ENCODE measurements at places on chromosomes 4 and X. TPM values are rescaled to one million over a fixed set of nuclear protein-coding genes. Genes with fewer than 3 reads are reported as not detected.

DNA sequence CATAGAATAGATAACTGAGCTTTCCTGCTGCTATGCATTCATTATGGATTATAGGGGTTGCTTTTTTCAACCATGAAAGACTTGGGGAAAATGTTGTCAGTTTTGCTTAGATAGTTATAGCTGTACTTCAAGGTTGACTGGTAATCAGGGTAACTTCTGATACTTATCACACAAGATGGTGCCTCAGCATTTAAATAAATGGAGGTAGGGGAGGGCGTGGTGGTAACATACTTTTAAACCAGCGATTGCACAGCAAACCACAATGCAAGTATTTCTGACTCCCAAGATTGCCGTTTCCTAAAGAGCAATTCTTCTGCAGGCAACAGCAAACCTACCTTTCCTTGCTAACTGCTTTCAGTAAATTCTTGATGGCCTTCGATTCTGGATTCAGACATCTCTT is 1.3 kb downstream of the CXCL10 start:
- no peak overlapping the region for H3K4me3 ChIP-seq
- H3K27me3 ChIP-seq, result no peaks in the 10 kb centered on the region
- H3K4me1 ChIP-seq, result no peaks in the 10 kb centered on the region
- H3K36me3 ChIP-seq, result no peaks in the 10 kb centered on the region
- DNase-seq, result no peak

Gene TRAM1L1
- total RNA-seq, result 7.7 TPM

- DNase-seq, result no peak
- no peaks in the 10 kb centered on the region for H3K36me3 ChIP-seq
- H3K4me3 ChIP-seq, result no peak overlapping the region
Observed at GRCh38 chr4:72352711-72353110, 216.3 kb downstream of the ADAMTS3 start.

DNA sequence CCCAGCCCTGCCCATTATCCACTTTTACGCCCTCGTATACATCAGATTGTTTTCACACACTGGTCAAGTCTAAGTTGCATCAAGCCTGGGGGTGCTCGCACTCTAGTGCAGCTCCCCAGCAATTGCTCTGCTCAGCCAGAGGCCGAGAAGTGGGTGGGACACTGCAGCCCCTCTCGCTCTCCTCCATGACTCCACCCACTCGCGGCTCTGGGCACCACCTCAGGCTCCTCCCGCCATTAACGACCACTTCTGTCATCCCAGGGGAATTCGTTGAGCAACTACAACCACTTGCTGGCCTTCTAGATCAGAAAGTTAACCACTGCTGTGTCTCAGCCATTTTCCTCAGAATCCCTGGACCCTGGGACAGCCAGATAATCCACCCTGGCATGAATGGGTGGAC is 53.6 kb downstream of the ETNPPL start:
- no peak overlapping the region for H3K27ac ChIP-seq
- no peak for DNase-seq
- H3K4me3 ChIP-seq, result no peak overlapping the region
- H3K27me3 ChIP-seq, result no peaks in the 10 kb centered on the region
- no peaks in the 10 kb centered on the region for H3K36me3 ChIP-seq
- H3K4me1 ChIP-seq, result no peaks in the 10 kb centered on the region

- H3K4me1 ChIP-seq, result peaks cover 13% of the 10 kb centered on the region
- H3K4me3 ChIP-seq, result no peak overlapping the region
- H3K27me3 ChIP-seq, result no peaks in the 10 kb centered on the region
- DNase-seq, result no peak
- H3K36me3 ChIP-seq, result no peaks in the 10 kb centered on the region
Observed at GRCh38 chr4:83358410-83358809, 23.8 kb upstream of the HPSE start.

DNA sequence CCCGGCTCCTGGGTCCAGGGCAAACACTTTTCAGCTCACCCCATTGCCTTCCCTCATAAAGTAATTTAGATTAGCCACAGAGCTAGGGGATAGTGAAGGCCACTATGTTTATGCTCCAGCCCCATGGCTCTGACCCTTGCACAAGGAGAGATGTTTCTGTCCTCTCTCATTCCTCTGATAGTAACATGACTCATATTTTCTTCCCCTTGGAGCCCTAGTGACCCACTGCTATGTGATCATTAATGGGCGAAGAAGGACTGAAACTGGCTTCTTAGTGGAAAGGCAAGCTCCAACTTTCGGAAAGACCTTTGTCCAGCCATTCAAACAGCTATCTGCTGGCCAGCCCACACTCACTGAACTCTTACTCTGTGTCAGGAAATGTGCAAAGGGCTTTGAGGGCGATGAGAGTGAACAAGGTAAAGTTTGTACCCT is 12.3 kb downstream of the CLDN2 start:
- no peaks in the 10 kb centered on the region for H3K36me3 ChIP-seq
- H3K27ac ChIP-seq, result no peak overlapping the region
- no peak for DNase-seq
- H3K27me3 ChIP-seq, result no peaks in the 10 kb centered on the region
- H3K4me3 ChIP-seq, result no peak overlapping the region

DNA sequence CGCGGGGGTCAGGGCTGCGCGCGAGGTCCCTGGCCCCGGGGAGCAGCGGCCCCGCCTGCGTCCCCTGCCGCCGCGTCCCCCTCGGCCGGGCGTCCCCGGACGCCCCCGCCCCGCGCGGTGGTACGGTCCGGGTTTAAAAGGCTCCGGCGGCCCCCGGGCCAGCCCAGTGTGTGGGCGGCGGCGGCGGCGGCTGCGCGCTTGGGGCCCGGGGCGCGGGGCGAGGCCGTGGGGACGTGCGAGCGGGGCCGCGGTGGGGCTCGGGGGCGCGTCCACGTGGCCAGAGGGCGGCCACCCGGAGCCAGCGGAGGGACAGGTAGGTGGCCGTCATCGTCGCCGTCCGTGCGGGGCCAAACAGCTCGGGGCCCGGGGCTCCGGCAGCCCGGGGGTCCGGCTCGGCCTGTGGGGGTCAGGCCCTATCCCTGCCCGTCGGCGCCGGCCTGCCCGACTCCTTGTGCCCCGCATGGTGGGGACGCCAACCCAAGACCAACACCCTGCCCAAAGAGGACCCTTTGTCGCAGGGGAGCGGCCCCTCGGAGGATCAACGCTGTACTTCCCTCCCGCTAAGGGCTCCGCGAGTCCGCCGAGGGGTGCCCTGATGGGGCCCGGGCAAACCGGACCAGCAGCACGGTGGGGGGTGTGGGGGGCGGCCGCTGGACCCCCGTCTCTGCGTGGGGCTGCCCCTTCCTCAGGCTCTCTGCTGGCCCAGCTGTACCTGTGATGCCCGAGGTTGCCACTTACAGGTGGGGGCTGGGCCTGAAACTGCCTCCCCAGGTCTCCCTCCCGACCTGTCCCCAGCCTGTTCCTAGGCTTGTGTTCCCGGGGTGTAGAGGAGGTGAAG is at the start of gene PLXNA3:
TSS of gene PLXNA3 (plus strand) at position 166 of the 838 bp plus-strand sequence. CDS start 1,903 bp downstream, outside the sequence.
- H3K4me1 ChIP-seq, result peaks cover 6% of the 10 kb centered on the region
- no peaks in the 10 kb centered on the region for H3K36me3 ChIP-seq

- H3K27ac ChIP-seq, result no peak overlapping the region
- no peaks in the 10 kb centered on the region for H3K36me3 ChIP-seq
- no peaks in the 10 kb centered on the region for H3K27me3 ChIP-seq
Observed at GRCh38 chr4:3656416-3657356, 109.5 kb upstream of the ADRA2C start.

Gene ARHGAP6
- 63.8 TPM for total RNA-seq

Gene SLC4A4
- 90.7 TPM for total RNA-seq

- H3K36me3 ChIP-seq, result no peaks in the 10 kb centered on the region
- DNase-seq, result no peak
- no peak overlapping the region for H3K27ac ChIP-seq
- H3K27me3 ChIP-seq, result no peaks in the 10 kb centered on the region
- H3K4me3 ChIP-seq, result no peak overlapping the region
- H3K4me1 ChIP-seq, result peaks cover 5% of the 10 kb centered on the region
Observed at GRCh38 chrX:153477901-153478300, 7.5 kb upstream of the HAUS7 start.

Gene NHS
- 7.8 TPM for total RNA-seq

DNA sequence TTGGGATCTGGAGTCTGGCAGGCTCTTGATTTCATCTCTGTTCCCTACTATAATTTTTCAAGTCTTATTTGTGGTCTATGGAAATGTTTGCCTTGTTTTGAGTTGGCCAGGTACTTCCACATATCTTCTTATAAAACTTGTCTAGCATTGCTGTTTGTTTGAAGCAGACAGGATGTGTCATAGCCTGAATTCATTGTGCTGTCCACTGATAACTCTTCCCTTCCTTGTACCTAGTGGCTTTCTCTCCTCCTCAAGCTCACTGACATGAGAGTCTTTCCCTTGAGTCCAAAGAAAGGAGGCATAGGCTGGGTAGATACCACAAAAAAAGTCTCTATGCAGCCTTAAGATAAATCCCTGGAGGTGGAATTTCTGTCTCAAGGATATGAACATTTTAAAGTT is 59.2 kb upstream of the FAM241A start:
- H3K4me3 ChIP-seq, result no peak overlapping the region
- no peaks in the 10 kb centered on the region for H3K27me3 ChIP-seq
- H3K36me3 ChIP-seq, result no peaks in the 10 kb centered on the region
- H3K4me1 ChIP-seq, result no peaks in the 10 kb centered on the region
- H3K27ac ChIP-seq, result no peak overlapping the region

DNA sequence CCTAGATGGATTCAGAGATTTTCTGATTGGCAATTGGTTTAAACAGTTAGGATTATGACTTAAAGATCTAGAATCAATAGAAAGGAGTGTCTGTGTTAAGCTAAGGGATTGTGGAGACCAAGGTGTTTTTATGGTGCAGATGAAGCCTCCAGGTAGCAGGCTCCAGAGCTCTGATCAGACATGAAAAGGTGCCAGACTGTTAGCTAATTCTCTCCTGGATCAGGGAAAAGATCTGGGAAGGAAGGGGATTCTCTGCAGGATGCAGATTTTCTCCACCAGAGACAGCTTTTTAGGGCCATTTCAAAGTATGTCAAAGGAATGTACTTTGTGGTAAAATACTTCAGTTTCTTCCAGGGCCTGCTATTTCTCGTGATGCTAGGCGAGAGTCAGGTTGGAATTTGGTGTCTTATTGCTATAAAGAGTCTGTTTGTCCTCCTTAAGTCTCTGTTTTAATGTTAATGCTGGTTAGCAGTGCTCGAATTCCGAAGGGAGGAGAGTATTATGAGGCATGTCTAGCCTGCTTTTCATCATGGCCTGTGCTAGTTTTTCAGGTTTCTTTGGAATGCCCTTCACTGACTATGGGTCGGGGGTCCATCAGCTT is 12.0 kb upstream of the GPR78 start:
- H3K4me1 ChIP-seq, result no peaks in the 10 kb centered on the region
- no peak for DNase-seq
- H3K27ac ChIP-seq, result no peak overlapping the region
- H3K36me3 ChIP-seq, result no peaks in the 10 kb centered on the region

GRCh38 chrX:45778616-45779015 is 577.9 kb upstream of the DIPK2B start:
- H3K4me1 ChIP-seq, result no peaks in the 10 kb centered on the region
- H3K27me3 ChIP-seq, result no peaks in the 10 kb centered on the region
- H3K4me3 ChIP-seq, result no peak overlapping the region
- DNase-seq, result no peak

Gene MAGEA10
- not detected for total RNA-seq

DNA sequence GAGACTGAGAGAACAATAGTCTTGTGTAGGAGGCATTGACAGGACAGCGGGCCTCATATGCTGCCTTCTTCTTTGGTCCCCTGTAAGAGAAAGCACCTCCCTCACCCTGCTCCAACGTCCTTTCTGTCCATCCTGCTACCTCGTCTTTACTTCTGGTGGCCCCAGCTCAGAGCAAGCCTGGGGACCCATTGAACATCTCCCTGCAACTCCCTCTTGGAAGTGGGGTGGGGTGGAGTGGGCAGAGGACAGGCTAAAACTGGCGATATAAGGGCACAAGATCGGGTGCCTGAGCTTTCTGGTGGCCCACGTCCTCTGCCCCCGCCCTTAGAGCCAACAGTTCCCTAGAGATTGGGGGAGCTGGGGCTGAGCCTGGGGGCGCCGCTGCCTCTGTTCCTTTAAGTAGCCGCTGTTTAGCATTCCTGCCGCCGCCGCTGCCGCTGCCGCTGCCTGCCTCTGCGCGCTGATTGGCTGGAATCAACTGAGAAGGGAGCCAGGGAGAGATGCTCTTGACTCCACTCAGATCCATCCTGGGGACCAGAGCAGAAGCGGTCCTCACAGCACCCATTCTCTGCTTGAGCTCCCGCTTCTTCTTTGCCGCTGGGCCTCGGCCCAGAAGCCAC is at the start of gene DLG3:
TSS of gene DLG3 (plus strand) at position 510 of the 620 bp plus-strand sequence. CDS start 367 bp downstream, outside the sequence.
- H3K4me3 ChIP-seq, result peak within 1 kb of the TSS; percentile 6
- H3K27ac ChIP-seq, result no peak within 1 kb of the TSS
- no peaks in the 10 kb centered on the region for H3K4me1 ChIP-seq

DNA sequence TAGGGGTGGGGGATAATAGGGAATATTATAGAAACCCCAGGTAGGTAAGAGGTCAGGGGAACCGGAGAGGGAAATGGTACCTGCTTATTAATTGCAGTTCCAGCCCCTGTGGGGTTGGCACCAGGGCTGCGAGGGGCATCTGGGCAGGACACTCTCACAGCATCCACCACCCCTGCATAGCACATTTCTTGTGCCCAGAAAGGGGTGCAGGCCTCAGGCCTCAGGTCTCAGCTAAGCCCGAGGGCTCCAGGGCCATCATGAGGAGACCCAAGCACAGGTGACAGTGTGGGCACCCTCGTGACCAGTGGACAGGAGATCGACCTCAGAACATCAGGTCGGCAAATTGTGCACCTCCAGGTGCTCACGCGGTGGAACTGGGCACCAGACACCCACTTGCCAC is 164.7 kb downstream of the EVC2 start:
- no peaks in the 10 kb centered on the region for H3K27me3 ChIP-seq
- peaks cover 3% of the 10 kb centered on the region for H3K36me3 ChIP-seq
- H3K4me1 ChIP-seq, result no peaks in the 10 kb centered on the region
- no peak overlapping the region for H3K27ac ChIP-seq
- DNase-seq, result no peak

- no peak overlapping the region for H3K27ac ChIP-seq
- H3K4me3 ChIP-seq, result no peak overlapping the region
- no peaks in the 10 kb centered on the region for H3K36me3 ChIP-seq
Observed at GRCh38 chr4:135934026-135934425, 1598.3 kb downstream of the PCDH18 start.

- H3K36me3 ChIP-seq, result no peaks in the 10 kb centered on the region
- no peaks in the 10 kb centered on the region for H3K4me1 ChIP-seq
- no peak overlapping the region for H3K27ac ChIP-seq
- no peak overlapping the region for H3K4me3 ChIP-seq
- no peak for DNase-seq
Observed at GRCh38 chr4:6227412-6228157, 27.2 kb upstream of the JAKMIP1 start.

Gene NLGN3
- 0.46 TPM for total RNA-seq

- H3K4me3 ChIP-seq, result no peak overlapping the region
- DNase-seq, result peak; percentile 69
- no peaks in the 10 kb centered on the region for H3K27me3 ChIP-seq
- H3K4me1 ChIP-seq, result peaks cover 44% of the 10 kb centered on the region
Observed at GRCh38 chr4:83605744-83606172, 69.8 kb downstream of the GPAT3 start.

DNA sequence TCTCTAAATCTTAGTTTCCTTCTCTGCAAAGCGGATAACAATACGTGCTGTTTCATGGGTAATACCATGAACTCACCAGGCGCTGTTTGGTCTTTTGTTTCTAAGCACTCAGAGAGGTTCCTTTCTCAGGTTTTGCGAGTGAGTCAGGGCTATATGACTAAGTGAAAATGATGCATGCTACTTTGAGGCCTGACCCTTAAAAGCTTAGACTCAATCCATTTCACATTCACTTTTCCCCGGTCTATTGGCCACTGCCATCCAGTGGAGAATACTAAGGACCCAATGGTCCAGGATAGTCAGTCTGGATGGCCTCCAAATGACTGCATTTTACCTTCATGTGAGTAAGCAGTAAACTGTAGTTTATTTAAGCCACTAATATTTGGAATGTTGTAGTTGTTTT is 400.8 kb upstream of the SLIT2 start:
- no peak overlapping the region for H3K4me3 ChIP-seq
- no peak overlapping the region for H3K27ac ChIP-seq
- no peaks in the 10 kb centered on the region for H3K27me3 ChIP-seq
- no peaks in the 10 kb centered on the region for H3K4me1 ChIP-seq

Data from thyroid gland (tissue), 4 donors.